NCI-H1930 (cell line): ENCODE measurements at places on chromosomes 6 and 20.
A peak's percentile ranks its signal among the peaks of the same experiment; 100 is the strongest.

DNA sequence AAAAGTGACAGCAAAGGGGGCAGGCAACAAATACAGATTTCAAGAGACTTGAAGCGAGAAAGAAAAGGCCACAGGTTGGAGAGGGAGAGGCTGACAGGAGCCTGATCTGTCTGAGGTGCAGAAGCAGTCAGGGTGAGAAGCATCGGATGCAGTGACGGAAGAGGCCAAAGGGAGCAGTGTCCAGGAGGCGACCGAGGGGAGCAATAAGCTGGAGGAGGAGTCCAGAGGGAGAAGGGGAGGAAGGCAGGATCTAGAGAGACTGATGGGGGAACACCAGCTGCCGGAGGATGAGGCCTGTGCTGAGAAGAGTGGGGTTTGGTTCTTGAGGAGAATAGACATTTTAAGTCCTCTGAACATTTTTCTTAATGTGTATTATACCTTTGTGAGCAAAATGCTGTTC is 23.8 kb downstream of the FARS2 start:
- no peak for DNase-seq

DNA sequence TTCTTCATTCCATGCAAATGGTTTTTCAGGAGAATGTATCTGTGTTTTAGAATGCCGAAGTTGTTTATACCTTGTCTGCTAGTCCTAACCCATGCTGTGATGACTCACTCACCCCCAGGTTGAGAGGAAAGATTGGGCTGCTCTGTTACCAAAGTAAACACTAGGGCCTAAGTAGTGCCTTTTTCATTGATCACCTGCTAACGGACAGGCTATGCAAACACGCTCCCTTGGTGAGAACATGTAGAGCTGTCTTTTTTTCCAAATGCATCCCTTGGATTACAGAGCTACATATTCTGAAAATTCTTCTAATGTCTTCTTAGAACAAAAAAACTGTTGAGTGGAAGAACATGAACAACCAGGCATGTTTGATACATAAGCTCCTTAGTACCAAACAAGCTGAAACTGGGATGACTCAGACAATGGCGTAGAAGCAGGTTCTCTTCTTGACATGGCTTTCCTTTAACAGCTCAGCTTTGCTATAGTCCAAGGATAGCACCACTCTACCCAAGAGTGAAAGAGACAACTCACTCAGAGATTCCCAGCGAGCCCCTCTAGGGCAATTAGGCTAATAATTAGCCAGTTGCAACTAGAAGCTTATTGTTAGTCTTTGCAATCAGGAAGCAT is 20.5 kb downstream of the PERP start:
- peak; percentile 72 for DNase-seq

DNA sequence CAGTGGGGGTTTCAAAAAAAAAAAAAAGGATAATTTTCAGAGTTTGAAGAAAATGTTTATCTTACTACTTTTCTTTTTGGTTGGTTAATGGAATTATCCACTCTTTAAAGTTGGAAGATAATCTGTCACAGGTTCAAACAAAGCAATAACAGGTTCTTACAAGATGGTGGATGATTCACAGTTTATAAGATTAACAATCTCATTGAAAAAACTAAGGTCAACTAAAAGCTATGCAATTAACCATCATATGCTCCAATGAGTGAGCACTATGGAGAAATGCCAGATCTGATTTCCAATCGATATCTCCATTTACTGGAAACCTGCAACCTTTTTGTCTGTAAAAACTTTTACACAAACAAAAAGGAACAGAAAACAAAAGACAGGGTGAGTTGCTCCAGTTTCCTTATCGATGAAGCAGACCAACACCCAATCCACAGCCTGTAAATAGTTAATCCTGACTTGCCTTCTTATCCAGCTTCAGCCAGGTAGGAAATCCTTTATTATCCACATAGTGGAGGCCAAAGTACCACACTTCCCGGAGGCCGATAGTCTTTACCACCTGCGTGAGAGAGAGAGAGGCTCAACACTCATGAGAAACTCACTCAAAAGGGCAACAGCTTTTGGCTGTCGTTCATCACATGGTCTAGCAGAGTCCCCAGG is 32.4 kb downstream of the EZR start:
- DNase-seq: no peak

GRCh38 chr20:34017610-34018009 is 23.9 kb downstream of the RALY start:
- DNase-seq: no peak

DNA sequence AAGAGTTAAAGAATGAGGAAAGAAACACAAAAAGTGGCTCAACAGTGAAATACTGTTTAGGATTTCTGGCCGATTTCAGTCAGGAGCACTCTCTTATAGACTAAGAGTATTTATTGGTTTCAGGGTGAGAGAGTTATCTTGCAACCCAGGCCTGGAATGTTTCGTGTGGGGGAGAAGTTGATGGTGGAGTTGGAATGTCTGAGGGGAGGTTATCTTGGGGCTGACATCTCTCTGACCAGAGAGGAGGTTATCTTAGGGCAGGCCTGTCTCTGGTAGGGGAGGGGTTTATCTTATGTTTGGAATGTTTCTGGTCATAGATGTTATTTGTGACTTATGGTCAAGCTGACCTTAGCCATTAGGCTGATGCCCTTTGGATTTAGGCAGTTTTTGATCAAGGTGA is 80.3 kb downstream of the HTR1B start:
- DNase-seq: no peak

DNA sequence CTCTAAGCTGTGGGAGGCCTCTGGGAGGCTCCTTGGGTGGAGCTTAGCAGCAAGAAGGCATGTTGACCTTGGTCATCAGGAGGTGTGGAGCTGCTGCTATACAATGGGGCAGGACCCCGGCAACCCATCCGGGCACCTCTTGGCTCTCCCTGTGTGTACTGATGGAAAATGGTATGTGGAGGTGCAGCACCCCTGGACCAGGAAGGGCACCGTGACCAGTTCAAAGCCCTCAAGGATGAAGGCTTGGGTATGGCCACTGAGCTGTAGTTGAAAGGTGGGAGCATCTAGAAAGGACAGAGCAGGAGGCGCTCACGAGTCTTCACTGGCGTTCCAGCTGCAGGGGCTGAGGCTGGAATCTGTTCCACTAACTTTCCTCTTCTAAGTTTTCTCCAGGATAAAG is 6.7 kb upstream of the IRF4 start:
- DNase-seq: no peak

DNA sequence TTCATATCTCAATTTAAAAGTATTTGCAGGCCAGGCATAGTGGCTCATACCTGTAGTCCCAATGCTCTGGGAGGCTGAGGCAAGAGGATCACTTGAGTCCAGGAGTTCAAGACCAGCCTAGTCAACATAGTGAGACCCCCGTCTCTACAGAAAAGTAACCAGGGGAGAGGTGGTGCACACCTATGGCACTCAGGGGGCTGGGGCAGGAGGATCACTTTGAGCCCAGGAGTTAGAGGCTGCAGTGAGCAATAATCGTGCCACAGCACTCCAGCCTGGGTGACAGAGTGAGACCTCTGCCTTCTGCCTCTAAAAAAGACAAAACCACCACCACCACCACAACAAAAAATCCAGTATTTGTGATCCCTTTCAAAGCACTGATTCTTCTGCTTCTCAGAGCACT is 185.5 kb upstream of the QKI start:
- no peak for DNase-seq

DNA sequence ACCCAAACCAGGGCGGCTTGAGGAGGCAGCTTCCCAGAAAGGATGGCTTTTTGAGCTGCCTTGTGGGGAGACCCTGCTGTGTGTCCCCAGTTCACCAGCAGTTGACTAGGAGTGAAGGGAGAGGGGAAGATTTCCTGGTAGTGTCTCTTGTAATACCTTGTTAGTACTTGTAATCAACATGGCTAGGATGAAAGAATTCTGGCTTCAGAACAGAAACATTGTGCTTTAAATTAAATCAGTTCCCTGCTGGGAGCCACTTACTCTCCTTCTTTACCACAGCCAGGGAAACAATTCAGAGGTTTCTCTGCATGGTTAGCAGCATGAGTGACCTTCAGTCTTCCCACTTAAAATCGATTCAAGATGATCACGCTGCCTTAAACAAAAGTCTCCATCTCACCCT is 525.4 kb upstream of the ID4 start:
- DNase-seq: no peak

- DNase-seq: no peak
Observed at GRCh38 chr20:25321262-25321831, 69.3 kb downstream of the ABHD12 start.

- DNase-seq: no peak
Observed at GRCh38 chr6:116695401-116695800, 14.4 kb downstream of the KPNA5 start.

DNA sequence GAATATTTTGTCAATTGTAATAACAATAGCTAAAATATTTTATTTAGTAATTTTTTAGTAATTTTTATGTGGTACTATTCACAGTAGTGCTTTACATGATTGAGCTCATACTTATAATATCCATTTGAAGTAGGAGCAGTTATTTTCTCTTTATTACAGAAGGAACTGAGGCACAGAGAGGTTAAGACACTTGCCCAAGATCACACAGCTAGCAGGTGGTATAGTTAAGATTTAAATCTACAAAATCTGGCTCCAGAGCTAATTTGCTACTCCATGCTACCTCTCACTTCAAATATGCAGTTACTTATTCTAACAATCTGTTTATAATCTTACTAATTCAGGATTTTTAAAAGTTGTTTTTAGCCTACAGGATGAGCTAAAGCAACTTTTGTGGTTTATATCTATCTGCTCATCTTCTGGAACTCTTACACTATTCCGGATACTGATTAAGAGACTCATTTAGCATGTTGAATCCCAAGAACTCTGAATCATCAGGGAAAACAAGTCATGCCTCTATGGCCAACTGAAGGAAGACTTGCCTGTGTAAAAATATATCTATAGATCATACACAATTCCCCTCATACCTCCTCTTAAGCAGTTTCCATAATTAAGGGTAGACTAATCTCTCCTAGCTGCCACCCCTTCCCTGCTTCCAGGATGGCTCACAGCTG is 324.2 kb downstream of the UBE3D start:
- no peak for DNase-seq

DNA sequence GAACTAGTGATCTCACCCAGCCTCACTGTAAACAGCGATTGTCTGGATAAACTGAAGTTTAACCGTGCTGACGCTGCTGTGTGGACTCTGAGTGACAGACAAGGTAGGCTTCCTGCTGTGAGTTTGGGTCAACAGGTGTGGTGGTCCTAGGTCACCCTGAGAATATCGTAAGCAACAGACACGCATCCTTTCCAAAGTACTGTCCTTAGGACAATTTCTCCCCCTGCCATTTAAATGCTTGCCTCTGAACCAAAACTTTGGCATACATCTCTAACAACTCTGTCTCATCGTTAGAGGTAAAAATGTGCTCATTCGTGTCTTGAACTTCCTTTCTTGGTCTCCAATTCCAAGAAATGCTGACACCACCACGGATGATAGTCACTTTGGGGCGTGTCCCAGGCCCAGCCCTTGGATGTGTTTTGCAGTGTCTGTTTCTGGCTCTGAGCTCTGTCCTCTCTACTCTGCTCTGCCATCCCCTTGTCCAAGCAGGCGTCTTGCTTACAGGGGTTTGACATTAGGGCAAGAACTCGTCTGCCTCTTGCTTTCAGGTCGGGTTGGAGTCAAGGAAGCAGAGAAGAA is 95.5 kb downstream of the EYA2 start:
- no peak for DNase-seq

DNA sequence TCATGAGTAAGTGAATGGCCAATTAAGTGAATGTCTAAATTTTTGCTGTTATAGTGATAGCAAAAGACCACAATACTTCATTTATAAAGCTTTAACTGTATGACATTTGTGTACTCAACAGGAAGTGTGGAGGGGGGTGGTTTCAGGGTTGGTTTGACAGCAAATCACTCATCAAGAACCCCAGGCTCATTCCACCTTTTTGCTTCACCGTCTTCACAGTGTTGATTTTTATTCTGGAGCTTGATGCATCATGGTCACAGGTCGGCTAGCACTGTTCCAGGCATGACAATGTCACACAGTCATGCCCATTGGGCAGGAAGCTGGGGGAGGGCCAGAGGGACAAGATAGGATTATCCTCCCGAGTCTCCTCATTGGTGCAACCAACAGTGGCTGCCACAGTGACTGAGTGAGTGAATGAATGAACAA is 75.0 kb downstream of the MDGA1 start:
- no peak for DNase-seq

GRCh38 chr20:48411919-48412522 is 415.8 kb downstream of the PREX1 start:
- no peak for DNase-seq

- no peak for DNase-seq
Observed at GRCh38 chr20:53515749-53516148, 77.9 kb downstream of the ZNF217 start.

GRCh38 chr6:32108727-32109113 is 418 bp downstream of the TNXB start:
- DNase-seq: no peak

DNA sequence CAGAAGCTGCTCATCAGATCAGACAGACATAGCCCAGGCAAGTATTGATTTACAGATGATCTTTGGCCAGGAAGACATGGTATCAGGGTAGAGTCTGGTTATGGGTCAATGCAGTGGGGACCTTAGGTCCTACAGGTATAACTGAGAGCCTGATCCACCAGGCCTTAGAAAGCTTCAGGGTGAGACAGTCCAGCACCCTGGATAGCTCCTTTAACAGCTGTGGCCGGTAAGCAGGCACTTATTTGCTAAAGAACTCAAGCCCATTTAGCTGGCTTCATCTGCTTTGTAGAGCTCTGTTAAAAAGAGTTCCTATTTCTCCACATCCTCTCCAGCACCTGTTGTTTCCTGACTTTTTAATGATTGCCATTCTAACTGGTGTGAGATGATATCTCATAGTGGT is 39.6 kb downstream of the ESR1 start:
- DNase-seq: no peak

DNA sequence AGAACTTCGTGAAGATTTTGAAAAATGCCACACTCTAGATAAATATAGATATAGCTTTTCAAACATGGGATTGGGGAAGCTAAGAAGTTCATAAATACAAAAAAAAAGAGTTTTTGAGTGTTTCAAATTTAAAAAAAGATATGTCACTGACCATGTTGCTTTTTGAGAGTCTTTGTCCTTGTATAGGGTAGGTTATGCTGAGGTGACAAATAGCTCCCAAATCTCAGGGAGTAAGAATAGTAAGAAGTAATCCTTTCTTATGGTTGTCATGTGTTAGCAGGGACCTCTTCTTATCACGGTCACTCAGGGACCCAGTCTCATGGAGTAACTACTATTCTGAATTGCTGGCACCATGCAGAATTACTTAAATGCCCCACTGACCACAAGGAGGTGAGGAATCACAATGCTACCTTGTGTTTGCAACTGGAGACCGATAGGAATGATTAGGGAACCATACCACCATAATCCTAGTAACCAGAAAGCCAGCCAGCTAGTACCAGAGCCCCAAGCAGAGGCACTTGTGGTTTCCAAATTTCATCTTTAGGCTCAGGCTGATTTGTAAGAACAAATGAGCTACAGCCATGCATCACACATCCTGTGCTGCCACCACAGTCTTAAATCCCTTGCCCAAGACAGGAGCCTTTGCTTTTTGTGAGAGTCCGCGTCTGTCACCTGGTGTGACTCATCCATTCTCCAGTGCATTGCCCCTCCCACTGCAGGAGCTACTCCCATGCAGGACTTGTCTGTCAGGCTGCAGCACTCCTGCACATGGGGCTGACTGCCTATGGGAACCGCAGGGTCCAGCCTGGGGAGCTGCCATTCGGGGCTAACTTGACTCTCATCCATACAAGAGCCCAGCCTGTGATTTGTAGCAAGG is 42.4 kb upstream of the ADGRF4 start:
- no peak for DNase-seq
